ENCODE measurements at places on chromosomes 5 and 9.

DNA sequence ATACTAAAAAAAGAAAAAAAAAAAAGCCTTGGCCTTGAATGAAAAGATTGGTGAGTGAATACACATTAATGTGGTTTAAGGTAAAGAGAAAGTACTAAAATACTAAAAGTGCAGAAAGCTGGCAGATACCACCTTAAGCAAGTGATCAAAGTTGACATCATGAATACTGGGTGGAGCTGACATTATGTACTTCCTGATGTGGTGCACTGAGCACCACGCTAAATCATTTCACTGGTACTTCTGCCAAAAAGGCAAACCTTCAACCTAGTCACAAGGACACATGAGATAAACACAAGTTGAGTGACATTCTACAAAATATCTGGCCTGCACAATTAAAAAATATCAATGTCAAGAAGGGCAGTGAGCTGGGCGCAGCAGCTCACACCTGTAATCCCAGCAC is 33.8 kb upstream of the PANK3 start:
- DNase-seq: no peak

GRCh38 chr5:131581702-131582101 is 53.3 kb downstream of the RAPGEF6 start:
- no peak for DNase-seq

- no peak for DNase-seq
Observed at GRCh38 chr5:29122306-29122705, 2071.2 kb upstream of the CDH6 start.

- DNase-seq: no peak
Observed at GRCh38 chr5:117652036-117652957, 1077.7 kb upstream of the SEMA6A start.

DNA sequence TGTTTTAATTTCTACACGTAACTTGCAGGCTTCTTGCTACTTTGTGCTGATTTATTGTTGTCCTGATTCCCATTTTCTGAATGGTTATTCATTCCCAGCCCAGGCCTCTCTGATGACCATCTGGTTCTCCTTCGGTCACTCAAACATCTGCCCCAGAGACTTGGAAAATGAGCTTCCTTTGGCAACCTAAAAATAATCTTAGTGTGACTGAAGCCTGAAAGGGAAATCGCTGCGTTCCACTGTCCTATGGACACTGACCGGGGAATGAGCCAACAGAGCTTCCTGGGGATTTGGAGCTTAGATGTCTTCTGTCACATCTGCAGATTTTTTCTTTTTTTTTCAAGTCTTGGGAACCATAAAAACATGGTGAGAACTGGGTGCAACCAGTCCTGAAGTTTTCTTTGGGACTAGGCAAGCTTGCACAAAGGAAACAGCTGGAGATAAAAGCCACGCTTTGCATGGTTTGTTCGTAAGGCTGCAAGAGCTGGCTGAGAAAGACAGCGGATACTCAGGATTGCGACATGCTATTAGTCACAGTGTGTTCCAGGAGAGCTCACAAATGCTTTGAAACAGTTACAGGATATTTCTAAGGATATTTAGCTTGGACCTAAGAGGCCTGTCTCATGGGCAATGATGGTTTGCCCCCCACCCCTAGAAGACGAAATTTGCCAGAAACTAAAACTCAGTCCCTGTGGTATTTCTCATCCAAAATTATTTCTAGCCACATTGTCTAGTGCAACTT is 146.2 kb downstream of the GOLPH3 start:
- DNase-seq: no peak

All from COR-L47 (cell line).